ENCODE measurements at places on chromosomes 1 and 21.

DNA sequence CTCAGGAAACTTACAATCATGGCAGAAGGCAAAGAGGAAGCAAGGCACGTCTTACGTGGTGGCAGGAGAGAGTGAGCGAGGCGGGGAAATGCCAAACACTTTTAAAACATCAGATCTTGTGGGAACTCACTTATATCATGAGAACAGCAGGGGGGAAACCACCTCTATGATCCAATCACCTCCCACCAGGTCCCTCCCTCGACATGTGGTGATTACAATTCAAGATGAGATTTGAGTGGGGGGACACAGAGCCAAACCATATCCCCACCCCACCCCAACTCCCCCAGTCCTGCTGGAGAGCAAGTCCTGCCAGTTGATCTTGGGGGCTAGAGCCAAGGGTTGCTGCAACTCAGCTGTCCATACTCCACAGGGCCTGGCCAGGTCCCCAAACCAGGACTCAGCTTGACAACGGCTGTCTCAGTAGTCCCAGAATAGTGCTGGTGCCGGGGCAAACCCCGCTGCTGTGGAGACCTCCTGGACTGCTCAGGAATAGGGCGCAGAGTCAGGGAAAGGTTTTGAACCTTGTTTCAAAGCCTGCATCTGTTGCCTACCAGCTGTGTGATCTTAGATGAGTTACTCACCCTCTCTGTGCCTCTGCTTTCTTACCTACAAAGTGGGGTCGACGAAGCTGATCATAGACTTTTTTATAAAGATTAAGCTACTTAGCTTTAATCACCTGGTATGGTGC lies 79.5 kb downstream of the STUM start:
- DNase-seq = no peak

DNA sequence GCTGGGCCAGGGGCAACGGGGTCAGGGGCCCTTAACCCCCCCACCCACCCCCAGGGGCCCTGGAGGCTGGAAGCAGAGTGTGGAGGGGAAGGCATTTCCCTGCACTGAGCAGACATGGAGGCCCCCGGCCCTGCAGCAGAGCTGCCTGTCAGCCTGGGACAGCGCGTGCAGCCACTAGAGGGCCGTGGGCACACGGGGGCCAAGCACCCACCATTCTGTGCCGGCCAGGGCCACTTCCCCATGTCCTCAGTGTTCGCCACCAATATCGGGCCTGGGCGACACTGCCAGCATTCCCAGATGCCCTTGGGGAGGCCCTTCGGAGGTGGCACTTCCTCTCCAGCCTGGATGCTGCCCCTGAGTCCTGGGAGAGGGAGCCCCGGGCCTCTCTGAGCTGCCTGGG lies 23.2 kb upstream of the ARHGEF16 start:
- DNase-seq = no peak

- no peak for DNase-seq
These were observed 97.0 kb upstream of the CHODL start for GRCh38 chr21:18147678-18148077.

DNA sequence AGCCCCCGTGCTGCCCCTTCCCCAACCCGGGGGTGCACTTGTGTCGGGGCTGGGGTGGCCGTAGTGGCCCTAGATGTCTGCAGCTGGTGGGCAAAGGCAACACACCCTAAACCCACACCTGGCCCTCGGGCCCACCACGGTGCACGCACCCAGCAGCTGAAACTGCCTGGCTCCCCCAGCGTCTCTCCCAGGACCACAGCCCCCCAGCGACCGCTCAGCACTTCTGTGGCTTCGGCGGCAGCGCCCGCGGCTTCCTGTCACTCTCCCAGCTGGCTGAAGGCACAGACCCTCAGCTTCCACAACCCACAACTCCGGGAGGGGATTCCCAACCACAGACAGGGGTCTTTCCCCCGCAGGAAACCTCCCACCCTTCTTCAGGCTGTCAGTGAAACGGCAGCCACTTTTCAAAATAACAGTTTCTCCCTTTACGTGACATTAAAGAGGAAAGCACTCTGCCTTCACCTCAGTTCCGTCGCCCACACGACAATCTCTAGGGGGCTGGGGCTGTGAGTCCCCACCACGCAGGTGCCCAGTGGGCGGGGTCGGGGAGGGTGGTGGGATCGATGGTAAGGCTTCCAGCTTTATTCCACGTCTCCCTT lies 40.7 kb upstream of the COL6A2 start:
- DNase-seq = no peak

GRCh38 chr1:172373864-172374263 lies 46.6 kb upstream of the C1orf105 start:
- no peak for DNase-seq

- no peak for DNase-seq
These were observed 39.2 kb downstream of the CAMK2N1 start for GRCh38 chr1:20446796-20447195.

- DNase-seq = no peak
These were observed 9.1 kb downstream of the LAMC2 start for GRCh38 chr1:183195142-183195574.

DNA sequence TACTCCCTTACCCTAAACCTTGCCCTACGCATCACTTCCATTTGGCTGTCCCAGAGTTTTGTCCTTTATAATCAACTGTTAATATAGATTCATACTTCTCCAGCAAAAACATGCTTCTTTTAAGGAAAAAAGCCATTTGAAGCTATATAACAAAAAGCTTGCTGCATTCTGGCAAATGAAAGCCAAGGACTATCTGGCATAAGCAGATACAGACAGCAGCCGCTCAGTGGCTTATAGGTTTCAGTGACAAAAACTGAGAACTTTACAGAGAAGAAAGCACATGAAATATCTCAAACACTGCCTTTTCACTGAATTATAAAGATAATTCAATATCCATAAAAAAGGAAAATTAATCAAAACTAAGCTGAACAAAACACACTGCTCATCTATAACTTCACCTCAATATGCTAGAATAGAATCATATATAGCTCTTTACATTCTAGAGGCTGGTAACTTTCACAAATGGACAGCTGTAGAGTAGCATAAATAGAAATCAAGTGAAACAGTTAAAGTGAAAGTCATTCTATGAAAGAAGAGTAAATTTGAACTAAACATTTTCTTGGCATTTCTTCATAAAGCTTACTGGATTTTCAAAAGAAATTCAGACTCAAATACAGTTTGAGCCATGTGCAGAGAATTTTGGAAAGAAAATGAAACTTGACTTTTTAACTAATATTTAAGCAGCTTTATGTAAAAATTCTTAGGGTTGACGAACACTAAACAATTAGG lies 19.6 kb downstream of the CDC42BPA start:
- no peak for DNase-seq

- no peak for DNase-seq
These were observed 53.9 kb upstream of the ZC3H12A start for GRCh38 chr1:37420456-37420855.

DNA sequence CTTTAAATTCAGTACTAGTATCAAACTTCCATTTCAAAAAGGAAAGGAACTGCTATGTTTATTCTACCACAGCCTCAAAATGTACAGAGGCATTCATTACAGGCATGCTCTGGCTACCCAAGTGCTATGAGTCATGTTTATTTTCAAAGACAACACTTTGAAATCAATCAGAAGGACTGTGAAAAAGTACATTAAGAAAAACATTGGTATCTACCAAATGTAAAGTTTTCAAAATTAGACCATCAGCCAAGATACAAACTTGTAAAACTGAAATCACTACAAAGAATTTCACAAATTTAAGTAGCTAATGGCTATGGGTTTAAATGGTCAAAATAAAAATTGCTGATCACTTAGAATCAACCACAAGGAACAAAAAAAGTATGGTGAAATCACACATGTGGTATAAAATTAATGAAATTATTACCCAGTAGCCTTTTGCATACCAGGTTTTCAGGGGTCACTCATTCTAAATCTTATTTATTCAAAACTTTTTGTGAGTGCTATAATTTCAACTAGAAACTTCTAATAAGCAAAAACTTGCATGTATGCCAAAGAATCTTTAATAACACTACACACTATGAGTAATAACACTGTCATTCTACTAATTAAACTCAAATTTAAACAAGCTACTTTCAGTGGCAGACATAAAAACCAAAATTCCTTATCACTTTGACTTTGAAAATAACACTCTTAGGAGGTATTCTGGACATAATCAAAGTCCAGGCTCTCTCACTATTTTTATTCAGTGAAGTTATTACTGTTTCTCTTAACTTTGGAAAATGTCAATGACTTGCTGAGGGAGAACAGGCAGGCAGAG lies 49.2 kb downstream of the ENAH start:
- no peak for DNase-seq

- no peak for DNase-seq
These were observed 110.1 kb downstream of the OLFML2B start for GRCh38 chr1:161913482-161914140.

DNA sequence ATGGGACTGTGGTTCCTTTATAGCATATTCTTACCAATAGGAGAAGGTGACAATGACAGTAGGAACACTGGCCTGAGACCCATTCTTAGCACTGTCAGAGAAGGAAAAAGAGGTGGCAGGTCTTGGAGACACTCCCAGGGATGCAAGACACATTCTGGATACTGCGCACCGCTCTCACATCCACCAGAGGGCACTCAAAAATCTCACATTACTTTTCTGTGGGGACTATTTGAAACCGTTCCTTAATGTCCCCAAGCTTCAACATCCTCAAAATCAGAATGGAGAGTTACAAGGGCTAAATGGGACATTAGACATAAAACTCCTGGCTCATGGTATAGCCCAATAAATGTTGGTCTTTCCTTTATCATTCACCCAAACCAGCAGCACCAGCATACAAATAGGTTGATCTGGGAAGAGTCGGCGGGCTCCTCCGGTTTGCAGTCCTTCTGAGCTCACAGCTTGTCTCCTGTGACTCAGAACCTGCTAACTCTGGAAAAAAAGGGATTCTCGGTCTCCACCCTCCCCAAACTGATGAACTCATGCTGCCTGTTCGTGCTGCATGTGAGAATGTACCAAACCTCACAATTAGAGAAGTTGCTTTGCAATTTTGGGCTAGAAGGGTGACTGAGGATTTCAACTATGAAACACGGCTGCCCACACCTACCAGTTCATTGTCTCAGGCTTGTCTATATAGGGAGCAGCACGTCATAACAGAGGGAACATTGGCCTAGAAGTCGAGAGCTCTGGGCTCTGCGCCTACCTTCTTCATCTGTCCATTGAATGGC lies 40.2 kb downstream of the IL12RB2 start:
- no peak for DNase-seq

GRCh38 chr1:186849826-186850225 lies 21.1 kb downstream of the PLA2G4A start:
- no peak for DNase-seq

DNA sequence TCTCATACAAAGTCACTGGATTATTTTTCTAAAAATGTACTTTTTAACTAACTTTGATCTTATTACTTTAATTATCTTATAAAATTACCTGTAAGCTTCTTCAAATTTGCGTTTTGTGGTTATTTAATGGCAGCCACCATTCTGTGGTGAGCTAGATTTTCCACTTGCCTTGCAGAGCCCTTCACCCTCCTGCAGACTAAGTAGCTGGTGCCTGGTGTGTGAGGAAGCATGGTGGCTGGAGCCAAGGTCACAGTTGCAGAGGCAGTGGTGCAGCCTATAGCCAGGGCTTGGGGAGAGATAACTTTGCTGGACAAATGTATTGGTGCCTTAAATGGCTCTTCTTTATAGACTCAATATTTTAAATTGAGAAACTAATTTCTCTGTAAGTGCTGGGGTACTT lies 11.2 kb upstream of the CD84 start:
- no peak for DNase-seq

GRCh38 chr1:202945483-202945882 lies 12.6 kb downstream of the ADIPOR1 start:
- no peak for DNase-seq

GRCh38 chr1:194225821-194226220 lies 1039.4 kb upstream of the B3GALT2 start:
- DNase-seq = no peak

GRCh38 chr21:30340714-30341573 lies 3.5 kb upstream of the KRTAP27-1 start:
- no peak for DNase-seq

- DNase-seq = no peak
These were observed 13.6 kb downstream of the RD3 start for GRCh38 chr1:211478376-211478775.

GRCh38 chr1:164801791-164802502 lies 243.0 kb downstream of the PBX1 start:
- no peak for DNase-seq

DNA sequence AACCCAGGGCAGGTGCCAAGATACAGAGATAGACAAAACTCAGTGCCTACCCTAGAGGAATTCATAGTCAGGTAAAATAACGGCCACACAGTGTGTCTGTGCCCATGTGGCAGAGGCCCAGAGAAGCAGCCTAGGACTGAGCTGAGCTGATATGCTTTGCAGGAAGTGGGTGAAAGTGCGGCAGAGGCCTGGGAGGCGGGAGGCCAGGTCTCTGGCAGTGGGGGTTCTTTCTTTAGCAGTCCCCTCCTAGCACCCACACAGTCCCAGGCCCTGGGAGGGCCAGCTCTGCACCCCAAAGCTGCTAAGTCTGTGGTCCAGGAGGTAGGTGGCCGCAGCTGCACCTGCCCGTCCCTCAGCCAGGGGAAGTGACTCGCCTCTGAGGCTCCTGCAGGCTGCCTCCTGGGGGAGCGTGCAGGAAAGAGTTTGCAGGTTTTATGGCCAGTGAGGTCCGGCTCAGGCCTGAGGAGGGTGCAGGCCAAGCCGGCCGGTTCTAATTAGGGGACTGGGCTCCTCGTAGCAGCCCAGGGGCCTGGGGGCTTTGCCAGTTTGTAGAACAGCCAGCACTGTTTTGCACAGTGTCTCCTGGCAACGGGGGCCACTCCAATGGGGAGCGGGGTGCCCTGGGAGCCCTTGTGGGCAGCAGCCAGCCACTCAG lies 107.9 kb downstream of the SPSB1 start:
- no peak for DNase-seq

- no peak for DNase-seq
These were observed 124.9 kb upstream of the BACE2 start for GRCh38 chr21:41043014-41043413.

GRCh38 chr1:47252795-47253194 lies 20.8 kb upstream of the TAL1 start:
- DNase-seq = no peak

GRCh38 chr1:151062741-151063371 lies 2.7 kb downstream of the MLLT11 start:
- no peak for DNase-seq

GRCh38 chr1:202272103-202272845 lies 69.5 kb downstream of the UBE2T start:
- no peak for DNase-seq

GRCh38 chr1:94093396-94093795 lies 27.6 kb downstream of the ABCA4 start:
- DNase-seq = no peak

DNA sequence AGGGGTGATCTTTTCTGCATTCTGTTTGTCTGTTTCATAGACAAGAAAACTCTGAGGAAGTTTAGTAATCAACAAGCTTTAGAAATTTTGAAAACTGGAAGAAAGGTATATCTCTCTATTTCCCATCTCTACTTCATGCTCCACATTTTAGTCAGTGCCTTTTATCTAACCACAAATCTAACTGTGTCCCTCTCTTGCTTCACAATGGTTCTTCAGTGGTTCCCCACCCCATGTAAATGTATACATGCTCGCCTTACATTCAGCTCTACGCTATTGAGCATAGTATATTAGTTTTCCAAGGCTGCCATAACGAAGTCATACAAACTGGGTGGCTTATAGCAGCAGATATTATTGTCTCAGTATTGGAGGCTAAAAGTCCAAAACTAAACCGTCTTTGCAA lies 14.4 kb upstream of the SAMSN1 start:
- no peak for DNase-seq

GRCh38 chr1:197922070-197922390 lies 4.9 kb downstream of the LHX9 start:
- DNase-seq = no peak

- no peak for DNase-seq
These were observed 61.8 kb upstream of the ETS2 start for GRCh38 chr21:38743772-38744529.

GRCh38 chr1:195030793-195031192 lies 1577.4 kb downstream of the KCNT2 start:
- no peak for DNase-seq

All from iPS DF 19.7 (cell line).